Vagina (tissue), 2 donors: ENCODE measurements at places on chromosomes 6 and 20. TPM values are rescaled to one million over a fixed set of nuclear protein-coding genes. Genes with fewer than 3 reads are reported as not detected.

DNA sequence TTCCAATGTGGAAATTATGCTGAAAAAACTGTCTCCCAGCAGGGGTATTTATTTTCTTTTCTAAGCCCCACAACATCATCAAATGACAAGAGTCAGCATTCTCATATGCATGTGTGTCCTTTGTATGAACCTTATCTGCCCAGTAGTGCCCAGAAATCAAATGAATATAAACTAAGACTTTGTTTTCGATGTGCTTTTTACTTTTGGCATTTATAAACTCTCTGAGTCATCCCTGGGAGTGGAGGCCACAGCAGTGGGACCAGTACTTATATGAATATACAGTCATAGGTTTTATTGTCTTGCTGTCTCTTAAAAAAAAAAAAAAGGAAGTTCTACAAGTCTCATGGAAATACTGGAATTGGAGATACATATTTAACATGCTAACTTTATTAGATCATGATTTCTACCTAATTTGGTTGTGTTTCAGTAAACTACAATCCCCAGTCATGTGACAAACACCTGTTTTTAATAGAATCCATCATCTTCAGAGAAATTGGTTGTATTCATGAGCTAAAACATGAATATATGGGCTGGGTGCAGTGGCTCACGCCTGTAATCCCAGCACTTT, 99.2 kb upstream of the TMEM181 start:
- DNase-seq: no peak

- DNase-seq: no peak
These were observed 20.7 kb upstream of the SH3BGRL2 start for GRCh38 chr6:79610306-79611009.

- no peak for DNase-seq
These were observed 259.9 kb upstream of the SASH1 start for GRCh38 chr6:148082696-148083095.

DNA sequence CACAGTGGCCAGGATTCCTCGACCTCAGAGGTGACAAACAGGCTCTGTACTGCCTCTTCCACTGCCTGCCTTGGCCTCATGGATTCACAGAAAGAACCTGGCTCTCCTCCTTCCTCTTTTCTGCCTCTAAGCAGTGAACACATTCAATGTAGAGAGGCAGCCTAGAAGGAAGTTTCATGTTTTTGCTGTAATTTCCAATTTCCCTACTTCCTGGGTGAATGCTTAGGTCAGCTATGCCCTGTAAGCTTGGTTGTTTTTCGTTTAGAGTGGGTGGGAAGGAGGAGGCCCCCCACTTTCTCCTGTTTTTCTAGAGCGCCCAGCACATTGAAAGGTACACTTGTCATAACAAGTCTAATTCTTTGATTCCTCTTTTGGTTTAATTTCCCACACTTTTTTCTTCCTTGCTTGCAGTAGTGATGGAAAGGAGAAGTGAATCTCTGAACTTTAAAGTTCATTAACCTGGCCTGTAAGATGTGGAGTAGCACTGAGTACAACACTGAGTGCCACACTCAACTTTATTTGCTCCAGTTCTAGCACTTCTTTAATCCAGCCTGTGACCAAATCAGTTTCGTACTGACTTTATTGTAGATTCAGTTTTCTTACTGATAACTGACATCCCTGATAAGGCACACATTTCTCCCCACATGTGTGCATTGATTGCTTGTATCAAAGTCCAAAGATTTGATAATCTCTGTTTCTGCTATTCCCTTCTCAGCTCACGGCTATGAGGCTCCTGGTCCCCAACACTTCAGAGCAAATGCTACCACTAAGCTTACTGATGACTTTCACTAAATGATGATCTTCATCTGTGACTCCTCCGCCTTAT, 100.0 kb upstream of the MAN1A1 start:
- no peak for DNase-seq

- DNase-seq: no peak
These were observed 122.3 kb downstream of the BANF2 start for GRCh38 chr20:17822039-17822438.

- no peak for DNase-seq
These were observed 60.3 kb downstream of the ERMARD start for GRCh38 chr6:169811521-169812256.

Gene ADGRF1
- 8.3 TPM for total RNA-seq

Gene IP6K3
- 1.5 TPM for total RNA-seq
